ENCODE measurements at places on chromosomes 1 and 21.

GRCh38 chr1:75630004-75630594 is 19.2 kb upstream of the SLC44A5 start:
- DNase-seq: peak; percentile 84
- peaks cover 7% of the 10 kb centered on the region for H3K4me1 ChIP-seq
- H3K27ac ChIP-seq: no peak overlapping the region
- H3K4me3 ChIP-seq: no peak overlapping the region
- no peaks in the 10 kb centered on the region for H3K36me3 ChIP-seq

GRCh38 chr1:160863061-160863773 is 530 bp upstream of the CD244 start:
- no peaks in the 10 kb centered on the region for H3K36me3 ChIP-seq
- H3K4me1 ChIP-seq: peaks cover 8% of the 10 kb centered on the region
- H3K27me3 ChIP-seq: no peaks in the 10 kb centered on the region
- no peak overlapping the region for H3K4me3 ChIP-seq
- H3K27ac ChIP-seq: no peak overlapping the region

- DNase-seq: no peak
- H3K4me1 ChIP-seq: no peaks in the 10 kb centered on the region
- no peak overlapping the region for H3K4me3 ChIP-seq
- no peak overlapping the region for H3K27ac ChIP-seq
Observed at GRCh38 chr1:67784545-67785186, 48.6 kb downstream of the GNG12 start.

- DNase-seq: no peak
- no peaks in the 10 kb centered on the region for H3K4me1 ChIP-seq
- no peaks in the 10 kb centered on the region for H3K27me3 ChIP-seq
- no peaks in the 10 kb centered on the region for H3K36me3 ChIP-seq
- H3K4me3 ChIP-seq: no peak overlapping the region
- no peak overlapping the region for H3K27ac ChIP-seq
Observed at GRCh38 chr1:231494439-231495110, 33.9 kb upstream of the TSNAX start.

- no peaks in the 10 kb centered on the region for H3K36me3 ChIP-seq
- H3K4me1 ChIP-seq: peaks cover 12% of the 10 kb centered on the region
- no peak overlapping the region for H3K27ac ChIP-seq
Observed at GRCh38 chr1:202228484-202229122, 35.0 kb downstream of the LGR6 start.

DNA sequence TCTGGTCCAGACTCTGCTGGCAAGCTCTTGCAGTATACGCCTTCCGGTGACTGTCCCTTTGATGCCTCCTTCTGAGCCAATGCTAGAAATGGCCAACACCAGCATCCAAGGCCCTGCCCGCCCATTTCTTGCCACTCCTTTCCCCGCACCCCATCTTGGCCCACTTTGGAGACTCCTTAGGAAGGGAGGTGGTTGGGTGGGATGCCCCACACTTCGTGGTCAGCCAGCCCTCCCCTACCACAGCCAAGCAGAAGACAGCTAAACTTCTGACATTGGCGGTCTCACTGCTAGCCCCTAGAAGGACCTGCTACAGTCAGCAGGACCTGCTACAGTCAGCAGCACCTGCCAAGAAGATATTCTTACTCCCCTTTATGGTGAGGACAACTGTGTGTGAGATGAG is 73.5 kb upstream of the CLDN14 start:
- DNase-seq: no peak
- H3K4me3 ChIP-seq: no peak overlapping the region
- no peaks in the 10 kb centered on the region for H3K4me1 ChIP-seq
- no peaks in the 10 kb centered on the region for H3K27me3 ChIP-seq
- H3K27ac ChIP-seq: no peak overlapping the region
- no peaks in the 10 kb centered on the region for H3K36me3 ChIP-seq

GRCh38 chr1:177069490-177069889 is 95.0 kb downstream of the ASTN1 start:
- H3K27ac ChIP-seq: no peak overlapping the region
- H3K27me3 ChIP-seq: peaks cover 68% of the 10 kb centered on the region
- no peak overlapping the region for H3K4me3 ChIP-seq
- H3K36me3 ChIP-seq: no peaks in the 10 kb centered on the region
- peaks cover 20% of the 10 kb centered on the region for H3K4me1 ChIP-seq
- no peak for DNase-seq

DNA sequence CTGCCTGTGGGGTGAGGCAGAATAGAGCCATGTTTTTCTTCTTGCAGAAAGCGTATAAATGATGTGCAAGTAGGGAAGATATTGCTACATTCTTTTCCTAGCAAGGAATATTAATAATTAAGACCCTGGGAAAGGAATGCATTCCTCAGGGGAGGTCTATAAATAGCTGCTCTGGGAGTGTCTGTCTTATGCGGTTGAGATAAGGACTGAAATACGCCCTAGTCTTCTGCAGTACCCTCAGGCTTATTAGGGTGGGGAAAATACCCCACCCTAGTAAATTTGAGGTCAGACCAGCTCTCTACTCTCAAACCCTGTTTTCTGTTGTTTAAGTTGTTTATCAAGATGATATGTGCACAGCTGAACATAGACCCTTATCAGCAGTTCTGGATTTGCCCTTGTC is 155.9 kb upstream of the HMCN1 start:
- no peak for DNase-seq
- no peaks in the 10 kb centered on the region for H3K4me1 ChIP-seq
- no peak overlapping the region for H3K4me3 ChIP-seq
- no peaks in the 10 kb centered on the region for H3K27me3 ChIP-seq
- H3K27ac ChIP-seq: no peak overlapping the region
